ENCODE measurements at places on chromosomes 12 and 14.

DNA sequence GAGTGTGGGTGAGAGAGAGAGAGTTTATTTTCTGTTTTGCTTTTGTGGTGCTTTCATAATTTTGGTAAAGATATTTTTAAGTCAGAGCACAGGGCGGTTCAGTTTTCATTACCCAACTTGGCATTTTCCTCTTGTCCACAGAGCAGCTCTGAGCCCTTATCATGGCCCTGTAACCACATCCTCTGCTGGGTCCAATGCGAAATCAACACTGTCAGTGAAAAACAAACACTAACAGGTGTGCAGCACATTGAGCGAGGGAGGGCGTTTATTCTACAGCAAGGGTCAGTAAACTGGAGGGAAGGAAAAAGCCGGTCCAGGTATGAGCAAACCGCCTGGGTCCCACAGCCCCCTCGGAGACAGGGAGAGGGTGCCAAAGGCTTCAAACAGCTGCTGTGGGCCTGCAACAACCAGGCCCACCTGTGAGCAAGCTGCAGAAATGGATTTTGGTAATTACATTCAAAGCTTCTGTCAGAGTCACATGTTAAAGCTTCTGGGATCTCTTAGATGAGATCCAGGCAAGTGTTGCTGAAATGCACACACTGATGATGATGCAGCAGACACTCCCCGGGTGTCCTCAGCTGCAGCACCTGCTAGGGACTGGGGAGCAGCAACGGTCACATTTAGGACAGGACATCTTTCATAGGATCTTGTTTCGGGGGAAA lies 132.7 kb upstream of the DYRK2 start:
- DNase-seq, result peak; percentile 47

DNA sequence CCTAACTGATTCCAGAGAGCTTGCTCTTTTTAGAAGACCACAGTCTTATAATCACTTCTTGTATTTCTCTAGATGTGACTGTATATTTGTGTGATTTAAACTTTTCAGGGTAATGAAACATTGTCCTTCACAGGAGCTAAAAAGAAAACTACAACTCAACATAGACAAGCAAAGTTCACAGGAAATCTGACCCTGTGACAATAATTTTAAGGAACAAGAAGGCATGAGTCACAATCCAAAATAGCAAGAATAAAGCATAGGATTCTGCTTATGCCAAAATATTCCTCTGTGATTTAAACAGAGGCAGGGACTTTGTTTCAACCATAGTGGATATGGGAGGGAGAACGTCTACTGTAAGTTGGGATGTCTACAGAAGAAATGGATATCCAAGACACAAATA lies 44.3 kb downstream of the GPR65 start:
- DNase-seq, result peak; percentile 83

- no peak for DNase-seq
Observed at GRCh38 chr14:92471919-92472318, 41.7 kb upstream of the RIN3 start.

DNA sequence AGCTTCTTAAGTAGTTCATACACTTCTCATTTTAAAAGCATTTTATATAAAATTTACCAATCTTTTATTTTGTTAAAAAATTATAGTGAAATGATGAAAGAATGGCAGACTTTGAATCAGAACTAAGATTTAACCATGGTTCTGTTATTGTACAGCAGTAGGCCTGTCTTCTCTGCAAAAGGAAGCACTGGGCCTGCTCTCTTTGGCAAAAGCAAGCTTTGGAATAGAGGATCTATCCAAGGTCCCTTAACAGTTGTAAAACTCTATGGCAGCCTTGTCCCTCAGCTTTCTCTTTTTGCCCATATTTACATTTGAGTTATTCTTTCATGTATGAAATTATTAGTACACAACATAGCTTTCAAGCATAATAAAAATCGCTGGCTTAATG lies 82.8 kb downstream of the PLEKHG7 start:
- DNase-seq, result no peak

- DNase-seq, result peak; percentile 34
Observed at GRCh38 chr14:22448905-22449599, 140.0 kb downstream of the DAD1 start.

DNA sequence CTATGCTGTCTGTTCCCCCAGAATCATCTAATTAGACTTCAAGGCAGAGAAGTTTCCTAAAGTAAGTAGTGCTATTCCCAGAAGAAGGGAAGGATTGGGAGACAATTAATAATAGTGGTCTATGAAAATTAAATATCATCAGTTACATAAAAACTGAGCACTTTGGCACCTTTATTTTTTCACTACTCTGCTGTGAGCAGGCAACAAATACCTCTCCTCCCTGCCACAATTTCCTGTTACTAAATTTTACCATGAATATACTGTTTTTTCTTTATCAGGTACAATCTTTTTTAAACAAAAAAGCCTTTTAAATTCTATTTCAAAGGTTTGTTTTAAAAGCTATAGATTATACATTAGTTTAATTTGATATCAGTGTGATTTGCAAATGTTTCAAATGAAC lies 29.4 kb upstream of the KRAS start:
- no peak for DNase-seq

DNA sequence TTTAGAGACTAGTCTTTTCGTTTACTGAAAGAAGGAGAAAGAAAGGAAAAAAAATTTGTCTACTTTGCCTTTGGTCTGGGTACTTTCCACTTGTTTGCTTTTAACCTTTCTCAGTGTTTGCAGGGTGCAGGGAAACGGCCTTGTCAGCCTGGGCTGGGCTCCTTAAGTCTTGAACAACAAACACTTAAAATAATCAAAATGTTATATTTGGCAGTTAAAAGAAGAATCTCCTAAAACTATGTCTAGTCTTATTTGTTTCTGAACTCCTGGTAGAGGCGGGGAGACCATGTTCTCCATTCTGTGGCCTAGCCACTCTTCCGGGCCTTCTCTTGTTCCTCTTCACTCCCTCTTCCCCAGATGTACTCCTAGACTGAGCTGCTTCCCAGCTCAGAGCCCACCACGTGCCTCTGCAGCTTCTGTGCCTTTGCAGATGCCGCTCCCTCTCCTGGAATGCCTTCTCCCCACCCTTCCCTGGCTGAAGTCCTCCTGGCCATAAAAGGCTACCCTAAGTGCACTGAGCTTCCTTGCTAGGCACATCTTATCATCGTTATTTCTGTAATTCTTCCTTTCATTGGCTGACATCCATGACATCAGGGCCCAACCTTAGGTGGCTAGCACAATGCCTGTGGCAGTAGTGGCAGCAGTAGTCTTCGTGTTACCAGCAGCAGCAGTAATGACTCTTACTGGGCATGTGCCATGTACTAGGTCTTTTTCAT lies 432.9 kb downstream of the ZFP36L1 start:
- no peak for DNase-seq

DNA sequence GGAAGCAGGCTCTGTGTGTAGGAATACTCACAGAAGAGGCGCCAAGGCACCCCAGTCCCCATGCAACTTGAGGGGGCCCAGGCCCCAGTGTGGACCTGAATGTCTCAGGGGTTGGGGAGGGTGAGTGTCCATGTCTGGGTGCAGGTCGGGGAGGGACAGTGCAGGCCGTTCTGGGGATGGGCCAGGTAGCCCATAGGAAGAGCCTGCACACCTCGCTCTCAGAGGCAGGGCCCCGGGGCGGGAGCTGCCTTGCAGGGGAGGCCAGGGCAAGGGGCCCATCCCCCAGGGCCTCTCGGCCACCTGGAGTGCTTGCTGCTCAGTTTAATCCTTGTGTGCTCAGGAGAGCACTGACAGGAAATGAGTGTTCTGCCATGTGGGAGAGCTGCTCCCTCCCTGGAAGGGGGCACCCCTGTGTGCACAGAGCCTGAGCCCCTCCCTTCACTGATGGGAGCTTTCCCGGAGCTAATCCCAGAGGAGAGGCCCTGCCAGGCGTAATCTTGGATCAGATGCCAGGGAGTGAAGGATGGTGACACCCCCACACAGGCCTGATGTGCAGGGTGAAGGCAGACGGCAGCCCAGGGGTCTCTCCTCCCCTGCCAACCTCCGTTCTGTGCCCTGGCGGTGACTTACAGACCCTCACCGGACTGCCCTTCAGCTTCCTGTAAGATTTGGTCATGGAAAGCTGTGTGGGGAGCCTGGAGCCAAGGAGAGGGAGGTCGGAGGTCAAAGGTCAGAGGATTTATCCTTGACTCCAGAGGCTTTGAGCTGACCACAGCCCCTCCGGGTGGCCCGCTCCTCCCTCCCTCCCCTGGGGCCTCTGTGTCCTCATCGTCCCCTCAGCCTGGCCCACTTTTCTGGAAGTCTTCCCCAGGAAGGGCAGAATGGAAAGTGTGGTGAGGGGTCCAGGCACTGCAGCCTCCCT lies 24.4 kb upstream of the FBRSL1 start:
- DNase-seq, result no peak

- DNase-seq, result no peak
Observed at GRCh38 chr14:51053157-51053556, 41.7 kb downstream of the TRIM9 start.

- peak; percentile 25 for DNase-seq
Observed at GRCh38 chr14:67602076-67602475, 2.0 kb upstream of the PIGH start.

GRCh38 chr14:22524115-22524783 lies 64.8 kb downstream of the DAD1 start:
- no peak for DNase-seq

- no peak for DNase-seq
Observed at GRCh38 chr12:115386946-115387345, 703.0 kb upstream of the TBX3 start.

GRCh38 chr12:4164559-4165558 lies 108.7 kb upstream of the CCND2 start:
- DNase-seq, result peak; percentile 39

GRCh38 chr12:21910657-21911056 lies 30.6 kb downstream of the ABCC9 start:
- no peak for DNase-seq

- peak; percentile 75 for DNase-seq
Observed at GRCh38 chr14:71725922-71726579, 206.2 kb upstream of the RGS6 start.

GRCh38 chr14:90344331-90345238 lies 12.8 kb upstream of the NRDE2 start:
- DNase-seq, result no peak

DNA sequence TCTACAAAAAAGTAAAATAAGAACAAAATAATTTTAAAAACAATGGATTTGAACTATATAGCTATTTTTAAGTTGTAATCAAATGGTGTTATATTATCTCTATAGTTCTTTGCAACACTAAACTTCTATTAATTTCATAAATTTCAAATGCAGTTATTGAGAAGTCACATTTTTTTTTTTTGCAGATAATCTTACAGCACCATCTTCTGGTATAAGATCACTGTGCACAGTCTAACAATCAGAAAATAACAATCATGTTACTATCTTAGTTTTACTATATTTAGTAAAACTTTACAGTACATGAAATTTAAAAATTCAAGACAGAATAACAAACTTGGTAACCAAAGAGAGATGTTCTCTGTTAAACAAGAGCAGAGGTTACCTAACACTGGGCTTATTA lies 40.6 kb downstream of the GXYLT1 start:
- DNase-seq, result no peak

GRCh38 chr14:101072945-101073597 lies 169.5 kb upstream of the RTL1 start:
- peak; percentile 17 for DNase-seq

DNA sequence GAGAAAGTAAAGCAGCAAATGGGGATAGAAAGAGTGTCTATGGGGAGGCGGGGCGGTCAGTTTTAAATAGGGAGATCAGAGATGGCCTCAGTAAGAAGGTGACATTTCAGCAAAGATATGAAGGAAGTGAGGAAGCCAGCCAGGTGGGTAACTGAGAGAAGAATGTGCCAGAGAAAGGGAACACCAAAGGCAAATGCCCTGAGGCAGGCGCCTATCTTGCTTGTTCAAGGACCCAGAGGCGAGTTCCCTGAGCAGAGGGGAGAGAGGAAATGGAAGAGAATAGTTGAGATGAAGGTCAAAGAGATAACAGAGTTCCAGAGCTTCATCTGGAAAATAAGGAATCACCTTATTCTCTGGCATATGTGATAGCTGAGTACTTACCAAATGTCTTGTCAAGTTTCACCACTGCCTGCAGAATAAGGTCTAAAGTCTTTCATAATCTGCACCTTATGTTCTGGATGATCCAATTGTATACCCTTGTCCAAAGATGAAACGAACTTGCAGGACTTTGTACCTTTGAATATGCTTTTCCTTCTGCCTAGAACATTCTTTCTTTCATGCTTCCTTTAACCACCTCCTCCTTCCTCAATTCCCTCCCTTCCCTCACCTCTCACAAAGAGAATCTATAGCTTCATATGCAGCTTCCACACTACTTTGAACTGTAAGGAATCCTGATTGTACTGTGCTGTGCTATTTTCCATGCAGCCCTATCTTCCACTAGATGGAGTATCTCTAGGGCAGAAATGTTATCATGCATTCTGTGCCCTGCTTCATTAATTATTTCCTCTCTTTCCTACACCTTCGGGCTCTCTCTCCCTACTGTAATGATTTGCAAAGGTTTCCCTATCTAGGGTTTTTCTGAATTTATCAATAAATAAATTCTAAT lies 38.5 kb downstream of the GNPTAB start:
- DNase-seq, result no peak

DNA sequence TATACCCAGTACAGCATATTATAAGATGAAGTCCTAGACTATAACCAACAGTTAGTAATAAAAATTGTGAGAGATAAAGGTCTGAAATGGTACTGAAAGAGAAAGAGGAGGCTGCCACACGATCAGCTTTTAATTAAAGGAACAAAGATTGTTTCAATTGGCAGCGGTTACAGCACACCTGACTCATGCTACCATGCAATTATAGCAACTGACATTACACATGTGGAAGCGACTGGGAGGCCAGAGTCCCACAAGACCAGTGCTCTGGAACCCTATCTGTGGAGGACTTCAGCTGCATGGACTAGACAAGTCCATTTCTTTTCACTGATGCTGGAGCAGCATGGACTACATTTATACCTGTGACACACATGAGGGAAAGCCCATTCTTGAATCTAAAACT lies 55.2 kb downstream of the SEL1L start:
- peak; percentile 10 for DNase-seq

DNA sequence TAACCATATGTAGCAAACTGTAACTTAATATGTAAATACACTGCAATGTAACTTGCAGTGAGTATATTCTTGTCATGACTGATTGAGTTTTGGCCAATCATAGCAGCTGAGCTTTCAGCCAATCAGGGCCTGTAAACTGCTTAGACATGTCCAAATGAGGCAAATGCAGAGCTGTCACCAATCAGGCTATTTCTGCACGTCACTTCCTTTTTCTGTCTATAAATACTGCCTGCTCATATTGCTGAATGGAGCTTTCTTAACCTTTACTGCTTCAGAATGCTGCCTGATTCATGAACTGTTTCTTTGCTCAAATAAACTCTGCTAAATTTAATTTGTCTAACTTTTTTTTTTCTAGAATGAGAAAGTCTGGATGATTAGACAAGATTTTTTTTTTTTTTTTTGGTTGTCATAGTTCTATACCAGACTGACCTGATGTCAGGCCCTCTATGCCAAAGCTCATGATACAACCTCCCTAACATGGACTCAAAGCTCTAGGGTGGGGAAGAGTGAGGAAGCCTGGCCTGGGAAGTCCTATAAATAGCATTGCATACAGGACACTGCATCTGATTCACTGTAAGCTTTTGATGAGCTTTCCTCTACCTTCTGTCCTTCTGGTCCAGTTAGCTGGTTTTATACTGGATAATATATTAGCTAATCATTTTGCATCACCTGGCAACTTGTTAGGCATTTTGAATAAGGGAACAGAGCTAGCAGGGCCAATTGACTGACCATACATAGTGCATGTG lies 12.0 kb downstream of the MGP start:
- peak; percentile 9 for DNase-seq

- DNase-seq, result peak; percentile 7
Observed at GRCh38 chr12:19131025-19131444, 1.5 kb downstream of the PLEKHA5 start.

All from inflammatory macrophage treated with lipopolysaccharide for 4 hours (primary cell).